Thyroid gland (tissue), 4 donors: ENCODE measurements at places on chromosomes 5 and 9. TPM values are rescaled to one million over a fixed set of nuclear protein-coding genes. Genes with fewer than 3 reads are reported as not detected.

GRCh38 chr5:129991780-129992179, 87.5 kb downstream of the CHSY3 start:
- DNase-seq, result no peak

GRCh38 chr9:121815546-121816448, 164.4 kb downstream of the DAB2IP start:
- no peak for DNase-seq

- peak; percentile 28 for DNase-seq
Measured at GRCh38 chr9:114097613-114098020, 1.5 kb downstream of the KIF12 start.

- DNase-seq, result no peak
Measured at GRCh38 chr9:130236436-130236985, 29.0 kb upstream of the HMCN2 start.

DNA sequence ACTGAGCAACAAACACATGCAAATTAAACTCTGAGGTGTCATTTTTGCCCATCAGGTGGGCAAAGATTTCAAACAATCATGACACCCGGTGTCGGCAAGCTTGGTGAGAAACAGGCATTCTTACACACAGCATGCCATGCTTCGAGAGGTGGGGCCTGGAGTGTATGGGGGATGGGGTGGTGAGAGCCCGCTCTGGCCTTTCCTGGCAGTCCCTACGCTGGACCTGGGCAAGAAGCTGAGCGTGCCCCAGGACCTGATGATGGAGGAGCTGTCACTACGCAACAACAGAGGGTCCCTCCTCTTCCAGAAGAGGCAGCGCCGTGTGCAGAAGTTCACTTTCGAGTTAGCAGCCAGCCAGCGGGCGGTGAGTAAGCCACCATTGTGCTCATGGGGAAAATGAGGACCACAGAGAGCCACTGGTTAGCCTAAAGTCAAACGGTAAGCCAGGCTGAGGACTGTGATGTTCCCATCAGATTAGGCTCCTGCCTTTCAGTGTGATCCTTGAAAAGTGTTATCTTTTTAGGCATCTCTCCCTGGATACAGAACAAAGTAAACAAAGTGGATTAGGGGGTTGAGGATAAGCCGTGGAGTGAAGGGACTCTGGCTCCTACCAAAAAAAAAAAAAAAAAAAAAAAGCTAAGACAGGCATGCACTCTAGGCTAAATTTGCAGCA, 9.4 kb downstream of the MYOZ3 start:
- DNase-seq, result no peak

GRCh38 chr5:124079062-124079461, 567.1 kb downstream of the CSNK1G3 start:
- DNase-seq, result no peak

- no peak for DNase-seq
Measured at GRCh38 chr9:17832812-17833211, 253.9 kb downstream of the SH3GL2 start.

TCF7 gene
- total RNA-seq, result 8.1 TPM

GRCh38 chr9:91178281-91179236, 183.2 kb downstream of the AUH start:
- no peak for DNase-seq

DNA sequence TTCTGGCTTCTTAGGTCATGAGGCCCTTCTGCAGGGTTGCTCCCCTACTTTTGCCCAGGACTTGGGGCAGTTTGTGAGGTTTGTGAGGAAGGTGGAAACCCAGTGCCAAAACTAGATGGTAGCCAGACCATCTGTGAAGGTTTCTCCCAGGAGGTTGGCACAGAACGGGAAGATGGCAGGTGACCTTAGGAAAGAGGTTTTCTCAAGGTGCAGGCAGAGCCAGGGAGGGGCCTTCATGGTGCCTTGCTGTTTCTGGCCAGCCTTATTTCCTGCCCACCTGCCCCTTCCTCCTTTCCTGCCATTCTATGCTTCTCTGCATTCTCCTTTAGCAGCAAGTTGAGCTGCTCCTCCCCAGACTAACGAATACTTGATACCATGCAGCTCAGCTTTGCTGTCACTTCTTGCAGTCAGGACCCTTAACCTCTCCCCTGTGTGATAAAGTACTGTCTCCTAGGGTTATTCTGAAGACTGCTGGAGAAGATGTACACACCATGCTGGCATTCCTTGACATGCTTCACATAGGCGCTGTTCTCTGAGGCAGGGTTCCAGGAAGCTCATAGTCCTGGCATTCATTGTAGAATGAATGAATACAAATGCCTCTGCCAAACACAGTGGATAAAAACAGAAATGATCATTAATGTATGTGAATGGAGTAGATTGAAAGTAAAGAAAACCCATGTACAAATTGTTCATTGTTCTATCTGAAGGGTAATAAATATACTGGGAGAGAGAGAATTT, 154.3 kb downstream of the KDM4C start:
- DNase-seq, result no peak

IL4 gene
- not detected for total RNA-seq

- no peak for DNase-seq
Measured at GRCh38 chr5:92519811-92520632, 1061.0 kb downstream of the NR2F1-AS1 start.

DNA sequence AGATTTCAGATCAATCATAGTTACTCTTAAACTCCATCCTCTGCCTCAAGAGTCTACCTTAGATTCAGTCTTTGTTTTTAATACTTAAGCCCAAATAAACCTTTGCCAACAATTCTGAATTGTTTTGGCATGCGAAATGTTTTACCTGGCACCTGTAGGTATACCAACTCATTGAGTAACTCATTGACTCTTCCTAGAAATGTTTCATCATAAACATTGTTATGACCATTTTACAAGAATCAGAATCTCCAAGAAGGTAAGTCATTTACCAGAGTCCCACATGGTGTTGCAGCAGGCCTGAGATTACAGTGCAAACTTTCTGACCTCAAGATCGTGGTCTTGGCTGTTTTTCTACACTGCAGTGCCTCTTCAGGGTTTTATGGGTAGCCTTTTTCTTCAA, 750.4 kb downstream of the BRINP1 start:
- DNase-seq, result no peak

DNA sequence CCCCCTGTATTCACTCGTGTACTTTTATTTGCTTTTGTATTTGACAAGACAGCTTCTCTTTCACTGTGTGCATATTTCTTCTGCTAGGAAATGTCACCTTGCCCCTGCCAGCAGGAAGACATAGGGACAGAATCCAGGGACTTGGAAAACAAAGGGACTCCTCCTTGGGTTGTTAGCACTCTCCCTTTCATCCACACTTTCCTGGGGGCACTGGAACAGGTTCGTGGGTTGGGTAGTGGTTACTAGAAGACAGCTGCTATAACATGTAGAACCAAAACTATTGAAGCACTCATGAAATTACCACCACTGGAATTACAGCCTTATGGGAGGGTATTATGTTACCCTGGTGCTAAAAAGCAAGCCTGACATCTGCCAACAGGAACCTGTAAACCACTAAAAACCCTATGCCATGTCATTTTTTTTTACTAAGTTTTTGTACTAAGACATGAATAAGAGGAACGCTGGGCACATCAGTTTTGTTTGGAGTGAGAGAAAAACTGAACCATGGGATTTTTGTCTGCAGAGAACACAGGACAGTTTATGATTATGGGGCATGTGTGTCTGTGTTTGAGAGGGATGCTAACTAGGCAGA, 4.7 kb upstream of the CCL28 start:
- no peak for DNase-seq

GRCh38 chr5:1498623-1499416, 24.9 kb downstream of the LPCAT1 start:
- no peak for DNase-seq

GRCh38 chr9:92986176-92987119, 39.1 kb downstream of the FGD3 start:
- DNase-seq, result peak; percentile 63

DNA sequence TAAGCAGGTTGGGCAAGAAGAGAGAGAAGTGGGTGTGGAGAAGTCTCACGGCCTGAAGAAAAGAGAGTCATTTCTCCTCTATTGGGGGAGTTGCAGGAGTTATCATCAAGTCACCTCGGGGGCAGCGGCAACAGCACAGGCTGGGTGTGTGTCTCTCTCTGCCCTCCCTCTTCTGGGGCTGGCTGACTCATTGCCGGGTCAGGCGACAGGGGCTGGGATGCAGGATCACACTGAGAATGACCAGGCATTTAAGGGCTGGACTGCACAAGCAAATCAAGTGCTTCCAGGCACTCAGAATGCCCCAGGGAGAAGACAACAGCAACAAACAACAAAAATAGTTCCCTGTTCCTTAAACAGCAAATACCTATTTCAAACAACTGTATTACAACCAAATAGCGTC, 6.3 kb upstream of the EQTN start:
- no peak for DNase-seq

GRCh38 chr5:159465604-159466003, 135.3 kb upstream of the IL12B start:
- no peak for DNase-seq

- DNase-seq, result no peak
Measured at GRCh38 chr9:76624391-76625048, 139.7 kb upstream of the PCA3 start.

TRMO gene
- 81.6 TPM for total RNA-seq

DNA sequence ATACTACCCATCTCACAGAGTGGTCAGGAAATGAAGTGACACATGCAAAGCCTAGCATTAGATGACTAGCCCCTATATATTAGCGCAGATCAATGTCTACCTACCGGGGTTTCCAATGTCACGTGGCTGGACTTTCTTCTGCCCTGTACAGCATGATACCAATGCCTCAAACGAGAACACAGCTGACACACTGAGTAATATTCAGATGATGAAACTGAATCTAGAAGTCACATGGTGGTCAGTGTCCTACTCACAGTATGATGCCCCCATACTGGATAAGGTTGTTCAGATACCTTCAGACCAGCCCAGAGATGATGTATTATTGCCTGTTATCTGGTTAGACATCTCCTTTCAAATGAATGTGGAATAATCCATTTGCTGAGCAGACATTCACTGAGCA, 71.1 kb upstream of the FRRS1L start:
- DNase-seq, result no peak

CTSV gene
- 3.4 TPM for total RNA-seq

IFNA2 gene
- total RNA-seq, result not detected

MARCOL gene
- total RNA-seq, result not detected

DNA sequence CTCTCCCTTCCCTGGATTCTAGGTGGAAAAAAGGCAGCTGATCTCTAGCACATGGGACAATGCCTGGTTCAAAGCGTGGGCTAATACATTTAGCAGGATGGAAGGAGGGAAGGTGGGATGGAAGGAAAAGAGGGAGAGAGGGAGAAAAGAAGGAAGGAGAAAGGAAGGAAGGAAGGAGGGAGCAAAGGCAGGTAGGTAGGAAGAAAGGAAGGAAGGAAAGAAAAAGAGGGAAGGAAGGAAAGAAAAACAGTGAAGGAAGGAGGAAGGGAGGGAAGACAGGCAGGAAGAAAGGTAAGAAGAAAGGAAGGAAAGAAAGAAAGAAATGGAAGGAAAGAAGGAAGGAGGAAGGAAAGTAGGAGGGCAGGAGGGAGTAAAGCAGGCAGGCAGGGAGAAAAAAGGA, 12.2 kb upstream of the PALM2AKAP2 start:
- DNase-seq, result no peak

KLF4 gene
- 32.8 TPM for total RNA-seq

NEUROG1 gene
- total RNA-seq, result not detected

GRCh38 chr5:107361945-107362344, 308.8 kb downstream of the EFNA5 start:
- DNase-seq, result no peak

PKD2L2 gene
- not detected for total RNA-seq

NEURL1B gene
- 29.9 TPM for total RNA-seq

GRM6 gene
- total RNA-seq, result not detected

SPINK1 gene
- total RNA-seq, result not detected

VCAN gene
- total RNA-seq, result 9.7 TPM

OSTF1 gene
- total RNA-seq, result 36.6 TPM

LRRC14B gene
- not detected for total RNA-seq
